ENCODE measurements at places on chromosomes 4 and X.

DNA sequence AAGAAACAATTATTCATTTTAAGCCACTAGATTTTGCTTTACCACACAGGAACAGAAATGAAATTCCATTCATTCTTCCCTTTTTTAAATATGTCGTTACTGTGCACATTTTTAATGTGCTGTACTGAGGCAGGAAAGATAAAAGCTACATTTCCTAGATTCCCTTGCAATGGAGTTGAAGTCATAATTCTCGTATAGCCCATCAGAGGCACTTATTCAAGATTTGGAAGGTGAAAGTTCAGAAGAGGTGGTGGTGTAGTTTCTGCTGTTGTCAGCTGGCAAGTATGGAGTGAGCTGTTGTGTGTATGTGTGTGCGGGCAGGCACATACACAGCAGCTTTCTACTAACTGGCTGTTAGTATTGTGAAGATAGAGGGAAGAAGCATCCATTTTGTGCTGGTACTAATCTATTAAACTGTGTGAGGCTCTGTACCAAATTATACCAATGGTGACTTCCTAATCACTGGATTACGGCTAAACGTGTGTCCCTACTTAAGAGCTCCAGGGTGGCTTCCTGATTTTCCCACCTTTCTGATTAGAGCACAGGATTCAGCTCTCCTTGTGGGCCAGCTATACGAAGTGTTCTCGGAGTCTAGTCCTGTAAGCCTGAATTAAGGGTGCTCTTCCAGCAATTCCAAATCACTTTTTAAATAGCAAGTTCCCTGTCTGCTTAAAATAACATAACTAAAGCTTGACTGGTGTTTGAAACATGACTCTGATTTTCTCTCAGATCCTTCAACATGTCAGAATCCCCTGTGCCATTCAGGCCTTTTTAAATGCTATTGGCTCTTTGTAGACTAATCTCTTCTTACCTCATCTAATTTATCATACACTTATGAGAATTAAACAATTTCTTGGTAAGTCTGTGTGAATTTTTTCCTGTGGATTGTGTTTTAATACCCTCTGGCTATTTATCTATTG lies 43.8 kb downstream of the PDS5A start:
- no peak for DNase-seq

GRCh38 chrX:43735957-43736356 lies 79.9 kb downstream of the MAOA start:
- DNase-seq = no peak

GRCh38 chr4:57719456-57719855 lies 609.3 kb upstream of the IGFBP7 start:
- DNase-seq = no peak

DNA sequence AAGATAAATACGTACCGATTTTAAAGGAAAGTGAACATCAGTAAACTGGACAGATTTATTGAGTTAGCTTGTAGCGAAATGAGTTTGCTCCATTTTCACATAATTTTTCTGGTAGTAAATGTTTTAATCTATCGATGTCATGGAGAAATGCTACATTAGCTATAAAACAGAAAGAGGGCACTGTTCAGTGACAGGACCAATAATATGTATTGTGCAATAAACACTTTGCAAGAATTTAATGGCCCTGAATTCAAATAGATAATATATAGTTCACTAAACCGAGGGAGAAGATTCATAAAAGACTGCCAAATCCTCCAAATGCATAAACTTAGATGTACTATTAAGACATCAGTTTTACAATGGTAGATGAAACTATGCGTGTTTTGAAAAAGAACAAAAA lies 516.3 kb downstream of the ADGRL3 start:
- no peak for DNase-seq

DNA sequence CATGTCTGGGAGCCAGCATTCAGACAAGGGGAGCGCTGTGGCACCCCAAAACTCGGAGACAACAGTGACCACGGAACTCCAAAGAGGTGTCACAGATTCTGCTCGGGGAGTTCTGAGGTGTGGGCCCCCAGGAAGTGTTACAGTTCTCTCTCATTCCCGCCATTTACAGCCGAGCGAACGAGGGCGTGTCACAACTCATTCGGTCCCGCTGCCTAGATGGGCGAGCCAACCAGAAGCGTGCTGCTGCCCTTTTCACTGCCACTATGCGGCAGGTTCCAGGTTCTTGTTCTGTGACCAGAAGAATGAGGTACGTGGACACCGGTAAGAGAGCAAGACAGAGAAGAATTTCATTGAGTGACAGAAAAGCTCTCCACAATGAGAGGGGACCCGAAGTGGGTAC lies 1370.6 kb upstream of the AGA start:
- DNase-seq = no peak

- no peak for DNase-seq
Observed at GRCh38 chr4:7244331-7244665, 52.0 kb downstream of the SORCS2 start.

DNA sequence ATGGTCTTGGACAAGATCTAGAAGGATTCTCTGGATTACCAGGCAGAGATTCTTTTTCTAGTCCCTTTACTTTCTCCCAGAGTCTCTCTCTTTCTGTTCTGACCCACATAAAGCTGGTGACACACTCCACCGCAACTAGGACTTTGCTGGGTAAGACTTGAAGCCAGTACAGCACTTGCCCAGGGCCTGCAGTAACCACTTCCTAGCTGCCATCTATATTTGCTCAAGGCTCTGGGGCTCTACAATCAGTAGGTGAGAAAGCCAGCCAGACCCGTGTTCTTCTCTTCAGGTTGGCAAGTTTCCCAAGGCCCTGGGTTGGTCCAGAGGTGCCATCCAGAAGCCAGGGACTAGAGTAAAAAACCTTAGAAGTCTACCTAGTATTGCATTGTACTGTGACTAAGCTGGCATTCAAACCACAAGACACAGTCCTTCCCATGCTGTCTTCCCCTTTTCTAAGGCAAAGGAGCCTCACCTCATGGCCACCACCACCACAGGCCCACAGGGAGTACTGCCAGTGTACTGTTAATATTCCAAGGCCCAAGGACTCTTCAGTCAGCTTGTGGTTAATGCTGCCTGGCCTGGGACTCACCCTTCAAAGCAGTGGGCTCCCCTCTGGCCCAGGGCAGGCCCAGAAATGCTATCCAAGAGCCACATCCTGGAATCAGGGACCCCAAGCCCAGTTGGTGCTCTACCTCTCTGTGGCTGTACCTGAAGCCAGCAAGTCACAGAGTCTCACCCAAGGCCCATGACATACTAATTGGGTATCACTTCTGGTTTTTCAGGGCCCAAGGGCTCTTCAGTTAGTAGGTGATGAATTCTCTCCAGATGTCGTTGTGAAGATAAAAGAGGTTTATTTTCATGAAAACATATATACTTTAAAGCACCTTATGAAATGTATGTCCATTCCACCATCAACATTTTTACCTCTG lies 54.7 kb downstream of the CD38 start:
- DNase-seq = no peak

GRCh38 chr4:2794486-2795299 lies 1.8 kb downstream of the SH3BP2 start:
- DNase-seq = no peak

DNA sequence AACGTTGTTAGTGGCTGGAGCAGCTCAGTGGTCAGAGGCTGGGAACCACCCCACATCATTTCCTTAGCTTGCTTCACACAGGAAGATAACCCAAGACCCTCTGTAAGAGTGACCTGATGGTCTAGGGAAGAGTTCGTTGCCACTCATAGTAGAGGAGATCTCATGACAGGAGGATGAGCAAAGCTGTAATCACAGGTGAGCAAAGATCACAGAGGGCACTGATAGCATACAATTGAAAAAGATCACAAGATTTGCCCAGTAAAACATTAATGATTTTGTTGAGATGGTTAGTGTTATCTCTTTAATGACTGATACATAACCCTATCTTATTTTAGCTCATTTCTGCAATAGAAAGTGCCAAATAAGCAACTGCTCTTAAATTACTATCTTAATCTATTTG lies 44.1 kb downstream of the LARP7 start:
- DNase-seq = no peak

DNA sequence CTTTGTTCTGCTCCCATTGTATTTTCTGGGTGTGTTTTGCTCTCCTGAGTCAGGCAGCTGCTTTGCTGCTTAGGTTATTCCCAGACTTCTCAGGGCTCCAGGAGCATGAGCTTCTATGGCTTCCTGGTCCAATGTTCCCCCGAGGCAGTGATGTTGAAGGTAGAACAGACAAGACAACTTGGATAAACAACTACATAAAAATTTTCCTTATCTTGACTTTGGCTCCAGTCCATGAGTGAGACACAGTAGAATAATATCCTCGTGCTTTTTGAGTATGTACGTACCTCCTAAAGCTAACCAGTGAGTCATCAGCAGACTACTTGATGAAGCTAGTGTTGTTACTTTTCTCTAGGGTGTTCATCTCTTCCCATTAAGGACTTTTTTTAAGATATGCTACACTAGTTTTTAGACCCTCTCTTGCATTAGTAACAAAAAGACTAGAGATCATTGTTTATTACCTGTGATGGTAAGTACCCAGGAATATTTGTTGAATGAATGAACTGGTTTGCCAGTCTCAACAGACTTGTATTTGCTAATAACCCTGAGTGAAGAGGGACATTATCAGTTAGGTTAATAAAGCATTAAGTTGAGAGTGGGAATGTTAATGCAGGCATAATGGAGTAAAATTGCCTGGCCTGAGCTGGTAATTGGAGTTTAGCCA lies 131.9 kb downstream of the FHIP1A start:
- DNase-seq = no peak

DNA sequence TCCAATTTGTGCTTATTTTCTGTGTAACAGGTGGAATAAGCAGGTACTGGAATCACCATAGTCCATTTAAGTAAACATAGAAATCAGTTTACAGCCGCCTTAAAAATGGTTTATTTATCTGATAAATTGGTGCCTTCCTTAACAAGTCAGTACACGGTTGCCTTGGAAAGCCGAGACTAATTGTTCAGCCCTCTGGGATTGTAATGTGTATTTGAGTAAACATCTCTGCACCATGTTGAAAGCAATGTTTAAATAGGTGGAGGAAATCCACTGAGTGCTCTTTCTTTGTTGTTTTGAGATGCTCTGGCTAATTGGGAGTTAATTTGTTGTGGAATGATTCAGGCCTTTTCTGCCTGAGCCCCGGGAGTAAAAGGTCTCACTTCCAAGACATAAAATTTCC lies 45.7 kb upstream of the ADRA2C start:
- DNase-seq = no peak

GRCh38 chrX:119817130-119817690 lies 25.8 kb upstream of the RPL39 start:
- no peak for DNase-seq

- no peak for DNase-seq
Observed at GRCh38 chr4:14592950-14593349, 409.3 kb upstream of the CPEB2 start.
